ENCODE measurements at places on chromosomes 16 and 17. TPM values are rescaled to one million over a fixed set of nuclear protein-coding genes. Genes with fewer than 3 reads are reported as not detected.

P2RX5 gene
- 39.5 TPM for total RNA-seq

MIEN1 gene
- total RNA-seq = 32.5 TPM

KRTAP9-4 gene
- not detected for total RNA-seq

KRT31 gene
- not detected for total RNA-seq

ANKFN1 gene
- not detected for total RNA-seq

TTLL6 gene
- not detected for total RNA-seq

SLC52A1 gene
- total RNA-seq = 0.13 TPM

ABCA9 gene
- not detected for total RNA-seq

ICAM2 gene
- 53.3 TPM for total RNA-seq

FBXO39 gene
- total RNA-seq = not detected

DNASE1L2 gene
- total RNA-seq = 0.32 TPM

CARD14 gene
- 0.50 TPM for total RNA-seq

All from activated CD8-positive, alpha-beta T cell treated with anti-CD3 and anti-CD28 coated beads for 36 hours (primary cell).